ENCODE measurements at places on chromosomes 2 and 18. TPM values are rescaled to one million over a fixed set of nuclear protein-coding genes. Genes with fewer than 3 reads are reported as not detected.

DNA sequence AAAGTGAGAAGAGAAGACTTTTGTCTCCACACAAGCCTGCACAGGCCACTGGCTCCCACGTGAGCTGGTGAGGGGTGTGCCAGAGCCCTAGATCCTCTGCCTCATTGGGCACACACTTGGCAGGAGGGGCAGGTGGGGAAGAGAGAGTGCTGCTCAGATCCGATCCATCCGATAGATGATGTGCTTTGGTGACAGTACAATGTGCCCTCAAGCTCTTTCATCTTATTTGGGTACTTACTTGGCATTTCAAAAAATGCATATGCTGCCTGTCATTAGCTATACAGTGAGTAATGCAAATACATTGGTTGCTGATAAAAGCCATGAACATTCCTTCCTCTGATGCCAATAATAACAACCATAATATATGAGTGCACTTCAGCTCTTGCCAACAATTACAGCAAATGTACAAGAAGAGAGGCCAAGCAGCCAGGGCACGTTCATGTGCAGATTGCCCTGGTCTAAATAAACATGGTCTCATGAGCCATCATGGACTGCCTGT is 255.3 kb downstream of the VAPA start:
- no peak overlapping the region for H3K4me3 ChIP-seq
- DNase-seq: no peak
- H3K27ac ChIP-seq: no peak overlapping the region
- H3K4me1 ChIP-seq: no peaks in the 10 kb centered on the region
- H3K36me3 ChIP-seq: no peaks in the 10 kb centered on the region

DNA sequence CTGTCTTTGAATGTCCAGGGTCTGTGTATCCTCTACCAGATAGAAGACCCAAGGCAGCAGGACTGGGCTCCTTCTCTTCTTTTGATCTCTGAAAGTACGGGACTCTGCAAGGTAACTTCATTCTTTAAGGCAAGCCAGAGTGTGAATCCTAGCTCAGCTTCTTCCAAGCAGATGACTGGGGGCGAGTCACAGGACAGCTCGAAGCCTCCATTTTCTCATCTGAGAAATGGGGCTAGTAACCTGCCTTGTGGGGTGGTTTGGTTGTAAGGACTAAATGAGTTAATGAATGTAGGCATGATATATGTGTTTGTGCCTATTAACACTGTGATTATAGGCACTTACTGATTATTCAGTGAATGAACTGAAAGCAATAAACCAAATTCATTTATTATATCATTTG is 46.7 kb downstream of the DGKD start:
- no peak for DNase-seq
- H3K27ac ChIP-seq: no peak overlapping the region
- no peak overlapping the region for H3K4me3 ChIP-seq

DNA sequence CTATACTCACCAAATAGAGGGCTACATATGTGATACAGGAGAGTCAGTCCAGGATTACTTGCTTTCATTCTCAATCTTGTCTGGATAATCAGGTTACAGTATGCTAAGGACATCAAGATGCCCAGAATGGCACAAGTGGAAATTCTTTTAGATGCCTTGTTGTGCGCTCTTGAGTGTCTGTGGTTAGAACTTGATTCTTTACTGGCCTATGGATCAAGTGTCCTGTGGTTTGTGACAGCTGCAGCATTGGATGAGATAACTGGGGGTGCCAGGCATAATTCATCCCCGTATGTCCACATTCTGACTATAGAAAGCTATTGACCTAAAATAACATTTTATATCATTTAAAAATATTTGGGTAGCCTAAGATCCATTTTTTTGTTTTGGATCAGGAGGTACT is 40.1 kb downstream of the CDC42EP3 start:
- no peaks in the 10 kb centered on the region for H3K27me3 ChIP-seq
- H3K4me3 ChIP-seq: no peak overlapping the region

GRCh38 chr2:205709319-205709718 is 27.0 kb downstream of the NRP2 start:
- no peaks in the 10 kb centered on the region for H3K4me1 ChIP-seq
- H3K27me3 ChIP-seq: no peaks in the 10 kb centered on the region
- no peak overlapping the region for H3K4me3 ChIP-seq
- no peak for DNase-seq
- no peaks in the 10 kb centered on the region for H3K36me3 ChIP-seq

- no peaks in the 10 kb centered on the region for H3K36me3 ChIP-seq
- H3K27me3 ChIP-seq: no peaks in the 10 kb centered on the region
- no peak for DNase-seq
- H3K4me1 ChIP-seq: no peaks in the 10 kb centered on the region
- no peak overlapping the region for H3K27ac ChIP-seq
- no peak overlapping the region for H3K4me3 ChIP-seq
Measured at GRCh38 chr2:26687328-26687727, 5.2 kb upstream of the KCNK3 start.

DNA sequence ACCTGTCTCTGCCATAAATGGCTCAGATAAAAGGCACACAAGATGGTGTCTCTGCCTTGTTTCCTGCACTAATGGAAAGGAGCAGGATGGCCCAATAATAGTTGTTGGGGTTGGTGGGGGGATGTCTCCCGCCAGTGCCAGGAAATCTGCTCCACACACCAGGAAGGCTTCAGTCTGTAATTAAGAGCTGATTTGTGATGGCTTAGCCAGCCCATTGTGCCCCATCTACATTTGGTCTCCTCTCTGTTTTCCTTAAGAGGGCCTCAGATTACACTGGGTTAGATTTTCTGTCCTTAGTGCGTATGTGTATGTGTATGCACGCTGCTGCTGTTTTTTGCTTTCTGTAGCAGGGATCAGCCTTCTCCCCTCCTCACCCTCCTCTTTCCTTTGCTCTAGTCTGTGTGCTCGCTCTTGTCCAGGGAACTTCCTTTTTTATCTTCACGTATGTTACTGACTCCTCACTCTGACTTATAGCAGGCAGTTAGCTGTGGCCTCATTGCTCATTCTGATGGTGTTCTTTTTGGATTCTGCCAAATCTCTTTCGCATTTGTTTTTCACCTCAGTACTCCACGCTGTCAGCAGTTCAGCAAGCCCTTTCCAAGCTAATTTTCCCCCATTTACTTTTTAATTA is 33.4 kb upstream of the MGAT5 start:
- H3K27me3 ChIP-seq: no peaks in the 10 kb centered on the region
- DNase-seq: no peak
- no peak overlapping the region for H3K27ac ChIP-seq
- H3K4me3 ChIP-seq: no peak overlapping the region
- peaks cover 34% of the 10 kb centered on the region for H3K4me1 ChIP-seq
- H3K36me3 ChIP-seq: no peaks in the 10 kb centered on the region

GRCh38 chr2:56615760-56616159 is 432.0 kb downstream of the CCDC85A start:
- no peaks in the 10 kb centered on the region for H3K4me1 ChIP-seq
- DNase-seq: no peak
- no peaks in the 10 kb centered on the region for H3K27me3 ChIP-seq
- no peak overlapping the region for H3K4me3 ChIP-seq
- no peaks in the 10 kb centered on the region for H3K36me3 ChIP-seq

DNA sequence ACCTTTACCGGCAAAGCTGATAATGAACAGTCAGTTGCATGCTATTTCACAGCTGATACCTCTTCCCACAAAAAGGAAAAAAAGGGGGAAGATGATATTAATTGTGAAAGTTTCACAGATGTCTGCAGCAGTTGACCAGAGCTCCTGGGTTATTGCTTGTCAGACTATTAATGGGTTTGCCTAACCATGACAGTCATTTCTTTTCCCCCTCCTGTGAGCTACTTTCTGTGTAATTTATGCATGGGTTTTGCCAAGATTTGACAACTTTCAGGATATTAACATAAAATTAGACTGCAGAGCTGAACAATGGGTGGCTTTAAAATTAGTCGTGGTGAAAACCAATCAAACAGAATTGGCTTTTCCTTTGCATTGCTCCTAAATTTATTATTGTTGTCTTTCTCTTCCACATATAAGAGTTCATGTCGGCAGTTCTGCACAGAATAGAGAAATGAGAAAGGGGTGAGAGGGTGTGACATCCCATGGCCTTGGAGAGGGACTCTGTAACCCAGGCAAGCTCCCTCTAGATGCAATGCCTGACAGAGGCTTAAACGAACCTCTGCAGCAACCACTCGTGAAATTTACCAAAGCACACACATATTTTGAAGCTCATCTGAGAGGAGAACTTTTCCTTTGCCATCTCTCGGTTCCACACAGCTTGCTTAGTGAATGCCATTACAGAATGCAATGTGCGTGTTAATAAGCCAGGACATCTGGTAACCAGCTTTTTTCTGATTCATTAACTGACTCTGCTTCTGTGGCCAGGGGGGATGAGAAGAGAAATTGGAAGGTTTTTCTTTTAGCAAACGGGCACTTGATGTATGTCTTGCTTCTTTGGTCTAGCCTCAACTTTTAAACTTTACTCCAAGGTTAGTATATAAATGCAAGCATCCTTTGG is 82.2 kb upstream of the ITGA4 start:
- H3K4me3 ChIP-seq: no peak overlapping the region
- no peak for DNase-seq
- H3K36me3 ChIP-seq: no peaks in the 10 kb centered on the region
- no peaks in the 10 kb centered on the region for H3K27me3 ChIP-seq

Gene GALR1
- not detected for total RNA-seq

Gene PAX8
- total RNA-seq: 3.3 TPM

Gene DUSP19
- 2.5 TPM for total RNA-seq

Gene ALPP
- total RNA-seq: not detected
